ENCODE measurements at places on chromosomes 2 and 18.

- no peak for DNase-seq
Measured at GRCh38 chr2:203904022-203904421, 32.5 kb upstream of the ICOS start.

DNA sequence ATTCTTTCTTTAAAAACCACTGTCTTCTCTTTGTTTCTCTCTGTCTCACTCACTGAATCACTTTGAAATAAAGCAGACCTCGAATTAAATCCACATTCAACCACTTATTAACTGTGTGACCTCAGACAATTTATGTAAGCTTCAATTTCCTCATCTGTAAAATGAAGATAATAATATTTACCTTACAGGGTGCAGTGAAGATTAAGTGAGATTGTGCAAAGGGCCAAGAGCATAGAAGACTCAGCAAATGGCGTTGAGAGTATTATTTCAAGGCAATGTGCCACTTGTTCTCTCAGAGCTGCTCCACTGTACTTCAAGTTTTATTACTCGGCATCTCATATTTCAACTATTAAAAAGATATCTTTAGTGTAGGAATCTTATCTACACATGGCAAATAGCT is 454.2 kb upstream of the HNRNPA3 start:
- no peak for DNase-seq

- DNase-seq = no peak
Measured at GRCh38 chr2:97751752-97752151, 38.4 kb downstream of the ZAP70 start.

DNA sequence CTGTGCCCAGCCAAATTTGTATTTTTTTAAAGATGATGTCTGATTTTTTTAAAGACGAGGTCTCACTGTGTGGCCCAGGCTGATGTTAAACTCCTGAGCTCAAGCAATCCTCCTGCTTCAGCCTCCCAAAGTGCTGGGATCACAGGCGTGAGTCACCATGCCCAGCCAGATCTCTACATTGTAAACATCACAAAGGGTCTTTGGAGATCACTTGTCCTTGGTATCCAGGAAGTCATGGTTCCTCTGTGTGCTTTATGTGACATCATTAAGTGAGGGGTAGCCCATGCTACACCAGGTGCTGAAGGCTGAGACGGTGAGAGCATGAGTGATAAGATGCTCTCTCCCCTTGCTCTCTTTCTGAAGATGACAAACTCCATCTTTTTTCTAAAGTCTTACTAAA is 7.0 kb upstream of the NUP35 start:
- no peak for DNase-seq

- no peak for DNase-seq
Measured at GRCh38 chr18:24019641-24020331, 5.2 kb downstream of the TTC39C start.

DNA sequence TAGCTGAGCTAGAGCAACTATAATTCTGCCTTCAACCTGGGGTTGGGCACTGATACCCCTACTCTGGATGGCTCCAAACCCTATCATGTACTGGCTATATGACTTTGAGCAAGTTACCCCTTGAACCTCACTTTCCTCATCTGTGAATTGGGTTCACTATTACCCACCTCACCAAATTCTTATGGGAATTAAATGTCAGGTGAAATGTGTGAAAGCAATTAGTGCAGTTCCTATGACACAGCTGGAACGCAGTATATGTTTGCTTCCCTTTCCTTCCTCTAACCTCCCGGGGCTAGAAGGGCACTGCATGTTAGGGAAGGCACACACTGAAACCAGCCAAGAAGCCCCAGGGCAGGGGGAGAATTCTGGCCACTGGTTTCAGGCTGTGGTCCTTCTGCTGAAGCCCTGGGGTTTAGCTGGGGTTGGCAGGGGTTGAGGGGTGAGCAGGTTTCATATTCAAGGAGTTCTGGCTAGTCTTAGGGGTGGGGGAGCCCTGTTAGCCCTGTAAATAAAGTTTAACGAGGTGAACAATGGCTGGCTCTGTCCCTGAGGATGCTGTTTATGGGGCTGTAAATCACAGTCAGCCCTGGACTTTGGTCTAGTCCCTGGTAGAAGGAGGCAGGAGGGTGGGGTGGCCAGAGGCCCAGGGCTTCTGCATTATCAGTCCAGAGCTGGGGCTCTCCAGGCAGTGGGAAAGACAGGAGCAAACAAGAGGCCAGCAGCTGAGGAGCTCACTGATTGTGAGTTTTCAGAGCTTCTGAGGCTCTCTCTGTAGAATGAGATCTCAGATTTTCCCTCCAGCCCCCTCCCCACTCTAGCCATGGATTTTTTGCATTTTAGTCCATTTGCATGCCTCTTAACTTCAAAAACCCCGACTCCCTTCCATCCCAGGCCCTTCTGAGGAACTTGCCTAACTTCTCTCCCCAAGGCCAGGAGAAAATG is 8.0 kb downstream of the PKDCC start:
- peak; percentile 89 for DNase-seq

DNA sequence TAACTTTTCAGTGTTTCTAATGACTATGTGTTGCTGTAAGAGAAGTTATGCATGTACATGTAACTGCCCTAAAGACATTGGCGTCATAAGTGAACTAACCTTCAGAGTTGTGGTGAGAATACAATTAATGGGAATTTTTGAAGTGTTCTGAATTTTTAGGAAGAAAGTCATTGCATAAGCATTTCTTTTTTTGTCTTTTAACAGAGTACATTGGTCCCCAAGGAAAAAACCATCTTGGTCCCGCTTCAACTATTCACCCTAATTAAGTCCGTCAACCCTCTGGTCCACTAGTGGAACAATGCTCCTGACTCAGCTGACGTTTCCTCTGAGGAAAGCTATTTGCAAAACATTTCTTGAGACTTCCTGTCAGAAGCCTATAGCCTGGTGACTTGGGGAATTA is 41.1 kb upstream of the VIT start:
- no peak for DNase-seq

- DNase-seq = no peak
Measured at GRCh38 chr18:58580623-58581022, 48.3 kb downstream of the ALPK2 start.

DNA sequence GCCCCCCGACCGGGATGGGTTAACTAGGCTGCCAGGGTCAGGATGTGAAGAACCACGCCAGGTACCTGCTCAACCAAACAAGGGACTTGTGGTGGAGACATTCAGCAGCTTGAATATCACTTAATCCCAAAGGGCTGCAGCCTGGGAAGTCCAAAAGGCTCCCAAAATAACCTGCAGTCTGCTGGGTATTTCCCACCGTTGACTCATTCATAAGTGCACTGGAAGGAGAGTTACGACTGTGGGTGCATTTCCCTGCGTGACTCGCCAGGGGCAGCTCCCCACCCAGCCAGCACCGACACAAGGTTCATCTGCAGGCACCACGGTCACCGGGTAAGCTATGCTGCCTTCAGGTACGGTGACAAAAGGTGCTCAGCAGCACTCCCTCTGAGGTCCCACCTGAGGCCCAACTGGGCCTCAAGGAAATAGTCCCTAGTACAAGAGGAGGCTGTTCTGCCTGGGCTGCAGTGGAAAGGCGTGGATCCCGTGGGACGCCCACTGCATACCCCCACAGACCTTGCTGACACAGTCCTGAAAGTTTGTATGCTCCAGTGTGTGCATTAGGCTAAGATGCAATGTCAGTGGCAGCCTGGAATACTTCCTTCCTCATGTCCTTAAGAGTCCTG is 86.5 kb downstream of the UXS1 start:
- DNase-seq = no peak

DNA sequence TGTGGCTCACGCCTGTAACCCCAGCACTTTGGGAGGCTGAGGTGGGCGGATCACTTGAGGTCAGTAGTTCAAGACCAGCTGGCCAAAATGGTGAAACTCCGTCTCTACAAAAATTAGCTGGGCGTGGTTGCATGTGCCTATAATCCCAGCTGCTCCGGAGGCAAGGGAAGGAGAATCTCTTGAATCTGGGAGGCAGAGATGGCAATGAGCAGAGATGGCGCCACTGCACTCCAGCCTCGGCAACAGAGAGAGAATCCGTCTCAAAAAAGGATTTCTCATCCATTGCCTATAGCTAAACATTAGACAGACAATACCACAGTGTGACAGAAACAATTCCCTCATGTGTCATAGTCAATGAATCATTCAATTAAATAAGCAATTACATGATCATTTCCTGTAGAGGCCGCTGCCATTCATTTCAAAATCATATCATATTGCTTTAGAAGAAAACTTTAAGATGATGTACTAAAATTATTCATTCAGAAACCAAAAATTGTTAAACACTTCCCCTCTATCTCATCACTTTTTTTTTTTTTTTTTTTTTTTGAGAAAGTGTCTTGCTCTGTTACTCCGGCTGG is 69.5 kb upstream of the TGIF1 start:
- no peak for DNase-seq

DNA sequence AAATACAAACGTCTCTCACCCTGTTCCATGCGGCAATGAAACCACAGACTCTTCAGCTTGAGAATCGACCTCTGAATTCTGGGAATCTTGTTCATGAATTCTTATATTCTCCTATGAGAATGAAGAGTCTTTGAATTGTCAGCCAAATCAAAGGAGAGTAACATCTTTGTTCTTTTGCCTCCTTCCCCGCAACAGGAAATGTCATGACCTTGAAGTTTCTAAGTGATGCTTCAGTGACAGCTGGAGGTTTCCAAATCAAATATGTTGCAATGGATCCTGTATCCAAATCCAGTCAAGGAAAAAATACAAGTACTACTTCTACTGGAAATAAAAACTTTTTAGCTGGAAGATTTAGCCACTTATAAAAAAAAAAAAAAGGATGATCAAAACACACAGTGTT is 21.8 kb downstream of the TNFAIP6 start:
- DNase-seq = no peak

DNA sequence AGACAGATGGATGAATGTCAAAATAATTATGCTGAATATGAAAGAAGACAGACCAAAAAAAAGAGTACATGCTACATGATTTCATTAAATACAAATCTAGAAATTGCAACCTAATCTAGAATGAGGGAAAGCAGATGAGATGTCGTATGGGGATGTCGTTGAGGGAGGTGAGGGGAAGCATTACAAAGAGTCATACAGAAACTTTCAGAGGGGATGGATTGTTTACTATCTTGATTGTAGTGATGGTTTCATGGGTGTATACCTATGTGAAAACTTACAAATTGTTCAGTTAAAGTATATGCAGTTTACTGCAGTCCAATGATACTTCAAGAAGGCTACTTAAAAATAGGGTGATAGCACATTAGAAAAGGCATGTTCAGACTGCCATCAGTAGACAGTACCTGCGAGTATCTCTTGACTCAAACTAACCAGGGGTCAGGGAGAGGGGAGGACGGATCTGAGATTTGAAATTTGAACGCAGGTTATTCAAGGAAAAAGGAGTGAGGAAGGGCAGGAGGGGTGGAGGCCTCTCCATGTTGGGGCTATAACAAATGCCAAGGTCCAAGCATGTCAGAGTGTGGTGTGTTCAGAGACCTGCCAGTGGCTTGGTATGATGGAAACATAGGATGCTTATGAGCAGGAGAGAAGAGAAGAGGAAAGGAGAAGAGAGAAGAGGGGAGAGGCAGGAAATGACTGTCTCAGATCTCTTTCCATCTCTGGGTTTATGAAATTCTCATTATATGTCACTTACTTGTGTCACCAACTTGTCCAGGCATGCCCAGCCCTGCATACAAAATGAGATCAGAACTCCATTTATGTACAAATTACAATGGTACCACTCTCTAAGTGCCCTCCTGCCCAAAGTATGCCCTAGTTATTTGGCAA is 257.3 kb upstream of the CXCR4 start:
- no peak for DNase-seq

GRCh38 chr2:15809404-15809803 is 130.9 kb upstream of the MYCN start:
- DNase-seq = no peak

- DNase-seq = no peak
Measured at GRCh38 chr2:11589316-11589940, 55.6 kb downstream of the GREB1 start.

DNA sequence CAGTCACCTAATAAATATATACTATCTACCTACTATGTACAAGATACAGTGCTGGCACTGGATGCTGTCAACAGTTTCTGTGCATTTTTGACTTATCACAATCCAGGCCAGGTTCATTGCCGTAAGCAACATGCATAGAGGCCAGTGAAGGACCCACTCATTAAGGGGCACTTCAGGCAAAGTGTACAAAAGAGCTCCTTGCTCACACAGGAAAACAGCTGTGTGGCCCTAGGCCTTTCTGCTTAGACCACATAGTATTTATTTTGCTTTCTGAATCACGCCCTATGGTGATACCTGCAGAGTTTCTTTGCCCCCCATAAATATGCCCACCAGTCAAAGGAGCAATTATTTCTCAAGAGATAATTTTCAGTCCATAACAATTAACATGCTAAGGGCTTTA is 39.6 kb upstream of the STAT4 start:
- no peak for DNase-seq

DNA sequence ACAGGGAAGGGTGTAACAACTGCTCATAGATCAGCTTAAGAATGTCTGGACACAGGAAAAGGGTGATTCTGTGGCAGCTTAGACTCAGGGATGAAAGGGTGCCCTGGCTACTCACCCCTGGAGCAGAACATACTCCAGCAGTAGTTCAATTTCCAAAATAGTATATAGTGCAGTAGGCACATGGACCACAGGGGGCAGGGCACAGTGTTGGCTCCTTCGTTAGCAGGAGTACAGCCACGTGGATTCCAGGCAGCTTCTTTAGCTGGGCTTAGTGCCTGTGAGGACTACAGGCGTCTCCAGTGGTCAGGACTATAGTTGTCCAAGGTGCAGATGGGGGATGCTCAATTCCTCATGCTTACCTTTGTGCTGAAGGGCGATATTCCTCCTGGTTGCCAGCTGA is 277.5 kb upstream of the DDX18 start:
- DNase-seq = no peak

DNA sequence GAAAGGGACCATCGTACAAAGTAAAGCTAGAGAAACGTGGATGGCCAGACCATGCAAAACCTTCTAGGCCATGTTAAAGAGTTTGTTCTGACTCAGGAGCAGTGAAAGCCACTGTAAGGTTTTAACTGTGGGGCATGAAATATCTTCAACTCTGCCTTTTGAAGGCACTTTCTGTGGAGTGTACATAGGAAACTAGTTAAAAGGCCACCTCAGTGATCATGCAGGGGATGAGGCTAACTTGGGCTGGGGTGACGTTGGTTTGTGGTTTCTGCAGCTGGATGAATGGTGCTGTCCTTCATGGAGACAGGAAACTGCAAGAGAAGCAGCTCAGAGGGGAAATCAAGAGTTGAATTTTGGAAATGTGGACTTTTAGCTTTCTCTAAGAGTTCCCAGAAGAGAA is 190.7 kb downstream of the CDCA7 start:
- no peak for DNase-seq

GRCh38 chr18:11096839-11097750 is 52.3 kb downstream of the PIEZO2 start:
- DNase-seq = no peak

DNA sequence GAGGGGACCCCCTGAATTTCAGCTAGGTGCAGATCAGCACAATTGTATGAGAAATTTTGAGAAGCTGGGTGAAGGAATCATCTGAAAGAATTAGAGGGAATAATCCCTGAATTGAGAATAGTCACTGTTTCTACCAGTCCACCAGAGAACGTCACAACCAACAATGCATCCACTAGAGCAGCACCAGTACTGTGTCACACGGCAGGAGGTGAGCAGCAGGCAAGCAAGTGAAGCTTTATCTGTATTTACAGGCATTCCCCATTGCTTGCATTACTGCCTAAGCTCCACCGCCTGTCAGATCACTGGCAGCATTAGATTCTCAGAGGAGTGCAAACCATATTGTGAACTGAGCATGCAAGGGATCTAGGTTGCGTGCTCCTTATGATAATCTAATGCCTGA is 40.7 kb downstream of the GDF7 start:
- no peak for DNase-seq

All from sigmoid colon (tissue), 7 donors.